ENCODE measurements at places on chromosomes 2 and 18.

DNA sequence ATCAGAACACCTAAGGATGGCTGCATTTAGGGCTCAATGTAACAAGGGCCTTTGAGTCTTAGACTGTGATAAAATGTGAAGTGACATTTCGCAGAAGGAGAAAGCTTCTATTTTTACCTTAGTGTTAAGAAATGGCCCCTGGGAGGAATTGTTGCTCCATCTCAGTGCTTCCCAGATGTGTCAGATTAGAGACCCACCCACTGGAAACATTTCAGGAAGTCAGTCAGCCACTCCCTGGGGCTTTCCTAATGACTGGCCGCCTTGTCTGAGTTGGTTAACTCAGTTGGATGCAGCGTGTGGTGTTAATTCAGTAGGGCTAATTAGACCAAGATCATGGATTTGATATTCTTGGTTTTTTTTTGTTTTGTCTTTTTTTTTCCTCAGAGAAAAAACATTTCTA is 355.9 kb downstream of the PIK3C3 start:
- DNase-seq: no peak

- DNase-seq: no peak
Measured at GRCh38 chr2:150621526-150622213, 134.2 kb upstream of the RND3 start.

DNA sequence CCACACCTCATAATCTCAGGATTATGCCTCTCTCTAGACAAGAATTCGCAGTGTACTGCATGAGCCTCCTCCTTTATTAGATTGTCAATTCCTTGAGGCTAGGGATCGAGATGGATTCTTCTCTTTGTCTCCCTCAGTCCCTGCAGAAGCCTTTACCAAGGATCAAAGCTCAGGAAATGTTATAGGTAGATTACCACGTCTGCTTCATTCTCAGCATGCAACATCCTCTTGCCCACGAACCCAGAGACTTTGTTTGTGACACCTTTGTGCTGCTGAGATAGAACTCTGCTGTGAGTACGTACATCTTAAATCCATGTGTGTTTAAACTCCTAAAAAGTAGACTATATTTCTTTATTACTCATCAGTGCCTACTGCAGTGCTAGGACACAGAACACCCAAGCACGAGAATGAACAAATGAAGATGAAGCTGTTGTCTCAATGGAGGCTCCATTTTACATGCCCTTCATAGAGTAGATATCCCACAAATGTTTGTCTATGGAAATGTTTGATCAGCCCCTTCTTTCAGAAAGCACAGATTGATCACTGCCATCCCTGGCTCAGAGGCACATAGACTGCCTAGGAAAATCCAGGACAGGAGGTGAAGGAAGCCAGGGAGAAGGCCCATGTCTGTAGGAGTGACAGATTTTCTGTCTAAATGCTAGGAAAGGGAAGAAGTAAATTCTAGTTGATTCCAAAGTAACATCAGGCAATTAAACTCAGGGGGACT is 98.8 kb upstream of the KLHL29 start:
- no peak for DNase-seq

DNA sequence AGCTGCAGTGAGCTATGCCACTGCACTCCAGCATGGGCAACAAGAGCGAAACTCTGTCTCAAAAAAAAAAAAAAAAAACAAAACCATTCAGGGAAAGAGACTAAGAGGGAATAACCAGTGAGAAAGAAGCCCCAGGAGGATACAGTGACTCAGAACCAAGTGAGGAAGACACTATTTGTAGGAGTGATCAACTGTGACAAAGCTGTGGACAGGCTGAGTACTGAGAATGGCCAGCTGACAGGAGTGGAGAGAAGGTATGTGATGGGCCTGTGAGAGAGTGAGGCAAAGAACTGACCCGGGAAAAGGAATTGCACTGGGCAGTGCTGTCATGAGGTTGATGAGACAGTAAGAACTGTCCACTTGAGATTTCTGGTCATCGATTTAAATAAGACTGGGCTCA is 6.7 kb upstream of the LCT start:
- DNase-seq: no peak

GRCh38 chr2:216694082-216694825 is 1.1 kb downstream of the IGFBP5 start:
- DNase-seq: no peak

DNA sequence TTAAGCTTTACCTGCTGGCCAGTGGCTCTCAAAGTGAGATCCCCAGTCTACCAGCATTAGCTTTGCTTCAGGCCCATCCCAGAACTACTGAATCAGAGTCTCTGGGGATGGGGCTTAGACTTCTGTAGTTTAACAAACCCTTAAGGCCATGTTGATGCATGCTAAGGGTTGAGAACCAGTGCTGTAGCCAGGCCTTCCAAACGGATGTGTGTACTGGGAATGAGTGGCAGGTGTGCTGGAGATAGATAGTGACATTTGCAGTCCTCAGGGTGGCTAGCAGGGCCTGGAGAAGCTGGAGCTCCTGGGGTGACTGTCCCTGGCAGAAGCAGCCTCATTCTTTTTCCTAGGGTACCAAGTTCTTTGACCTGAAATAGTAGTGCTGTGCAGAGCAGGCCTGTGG is 148.5 kb downstream of the PPP1R1C start:
- DNase-seq: no peak

DNA sequence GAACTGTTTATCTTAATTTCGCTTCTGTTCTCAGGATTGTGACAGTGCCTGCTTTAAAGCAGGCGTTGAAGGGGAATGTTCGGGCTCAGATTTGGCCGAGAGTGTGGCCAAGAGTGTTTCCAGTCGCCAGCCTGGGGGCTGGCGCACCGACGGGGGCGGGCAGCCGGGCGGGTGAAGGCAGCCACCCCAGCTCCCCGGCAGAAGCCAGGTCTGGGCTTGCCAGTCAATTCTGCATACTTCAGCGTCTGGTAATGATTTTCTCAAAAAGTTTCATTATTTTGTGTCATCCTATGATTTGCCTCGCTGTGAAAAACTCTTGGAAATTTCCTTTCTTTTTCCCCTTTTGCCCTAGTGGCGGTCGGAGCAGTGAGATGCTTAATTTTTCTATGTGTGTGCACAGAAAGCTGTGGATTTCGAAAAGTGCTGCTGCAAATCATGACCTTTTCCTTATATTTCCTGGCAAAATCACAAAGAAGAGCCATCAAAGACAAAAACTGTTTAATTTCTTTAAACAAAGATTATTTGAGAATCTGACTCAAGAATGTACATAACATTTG is 856 bp downstream of the FAM228A start:
- no peak for DNase-seq

GRCh38 chr2:16241166-16242160 is 301.1 kb downstream of the MYCN start:
- DNase-seq: no peak

- DNase-seq: no peak
Measured at GRCh38 chr2:121197369-121198091, 87.5 kb downstream of the TFCP2L1 start.

GRCh38 chr18:6598657-6599056 is 130.9 kb upstream of the ARHGAP28 start:
- no peak for DNase-seq

DNA sequence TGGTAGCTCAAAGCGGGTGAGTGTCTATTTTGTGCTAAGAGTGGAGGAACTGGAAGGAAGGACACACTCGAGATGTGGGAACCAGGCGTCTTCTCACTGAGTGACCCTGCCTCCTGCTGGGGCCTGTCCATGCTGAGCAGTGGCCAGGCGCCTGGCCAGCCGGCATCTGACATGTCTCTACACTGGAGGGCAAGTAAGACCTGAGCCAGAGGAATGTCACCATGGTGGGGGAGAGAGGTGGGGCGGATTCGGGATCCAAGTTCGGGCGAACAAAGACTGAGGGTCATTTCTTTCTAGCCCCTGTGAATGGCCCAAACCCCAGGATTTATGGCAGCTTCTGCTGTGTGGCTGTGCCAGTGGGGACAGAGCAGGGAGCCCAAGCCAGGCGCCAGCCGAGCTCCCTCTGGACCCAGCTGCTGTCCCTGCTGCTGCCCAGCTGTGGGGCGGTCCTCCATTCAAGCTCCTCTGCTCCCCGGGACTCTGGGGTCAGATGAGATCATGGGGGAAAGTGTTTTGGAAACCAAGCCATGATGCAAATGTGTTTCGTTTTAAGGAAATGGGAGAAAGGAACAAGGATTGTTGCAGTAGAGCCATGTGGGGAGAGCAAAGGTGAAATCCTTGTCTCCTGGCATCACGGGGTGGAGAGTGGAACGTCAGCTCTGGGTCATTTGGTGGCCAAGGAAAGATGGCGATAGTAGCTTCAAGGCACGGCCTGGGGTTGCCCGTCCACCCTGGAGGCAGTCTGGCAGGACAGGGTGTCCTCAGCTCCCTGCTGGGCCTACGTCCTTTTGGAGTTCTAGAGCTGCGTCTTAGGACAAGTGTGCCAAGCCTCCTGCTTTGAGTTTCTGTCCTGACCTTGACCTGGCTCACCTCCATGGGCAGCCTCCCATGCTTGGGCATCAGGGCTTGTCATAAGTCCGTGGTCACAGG is 8.1 kb downstream of the ACKR3 start:
- DNase-seq: no peak

DNA sequence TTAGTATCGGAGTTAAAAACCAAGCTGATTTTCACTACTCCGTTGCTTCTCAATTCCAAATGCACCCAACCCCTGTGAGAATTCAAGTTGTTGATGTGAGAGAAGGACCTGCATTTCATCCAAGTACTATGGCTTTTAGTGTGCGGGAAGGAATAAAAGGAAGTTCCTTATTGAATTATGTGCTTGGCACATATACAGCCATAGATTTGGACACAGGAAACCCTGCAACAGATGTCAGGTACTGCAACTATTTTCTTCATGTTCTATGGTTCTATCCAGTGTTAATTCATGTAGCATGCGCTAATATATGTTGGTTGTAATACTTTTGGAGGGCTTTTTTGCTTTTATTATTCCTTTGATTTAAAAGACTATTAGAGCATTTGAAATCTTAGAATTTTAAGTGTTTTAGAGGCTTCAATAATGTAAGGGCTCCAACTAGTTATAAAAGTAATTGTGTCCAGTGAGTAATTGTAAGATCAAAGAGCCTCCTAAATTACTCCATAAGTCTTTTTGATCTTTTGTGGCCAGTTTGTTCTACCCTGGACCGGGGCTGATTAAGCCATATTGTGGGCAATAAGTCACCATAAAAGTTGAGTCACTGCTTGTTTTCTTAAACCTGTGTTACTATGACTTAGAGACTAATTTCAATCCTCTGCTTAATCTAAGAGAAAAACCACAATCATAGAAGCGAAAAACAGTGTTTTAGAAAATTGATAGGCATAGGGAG is 22.9 kb downstream of the DSG4 start:
- DNase-seq: no peak

GRCh38 chr2:159046966-159047365 is 78.5 kb downstream of the TANC1 start:
- no peak for DNase-seq

- no peak for DNase-seq
Measured at GRCh38 chr2:2192091-2192955, 138.8 kb downstream of the MYT1L start.

DNA sequence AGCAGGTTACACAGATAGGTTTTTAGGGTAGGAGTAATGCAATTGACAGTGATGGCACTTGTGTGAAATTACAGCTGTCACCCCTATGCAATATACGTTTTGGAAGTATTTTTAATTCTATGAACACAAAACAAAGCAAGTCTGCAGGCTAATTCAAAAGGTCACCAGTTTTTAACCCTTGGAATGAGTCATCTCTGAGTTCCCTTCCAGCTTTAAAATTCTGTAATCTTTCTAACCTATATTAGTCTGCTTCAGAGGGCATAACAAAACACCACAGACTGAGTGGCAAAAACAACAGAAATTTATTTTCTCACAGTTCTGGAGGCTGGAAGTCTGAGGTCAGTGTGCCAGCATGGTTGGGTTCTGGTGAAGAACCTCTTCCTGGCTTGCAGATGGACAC is 596.9 kb upstream of the HNMT start:
- no peak for DNase-seq

- no peak for DNase-seq
Measured at GRCh38 chr2:158966312-158966711, 2.1 kb upstream of the TANC1 start.

GRCh38 chr2:851680-852079 is 99.0 kb upstream of the SNTG2 start:
- DNase-seq: no peak

- DNase-seq: no peak
Measured at GRCh38 chr2:205758500-205758899, 76.2 kb downstream of the NRP2 start.

GRCh38 chr2:3279236-3279960 is 98.2 kb downstream of the EIPR1 start:
- no peak for DNase-seq

GRCh38 chr2:86510436-86510933 is 52.8 kb downstream of the CHMP3 start:
- DNase-seq: no peak

DNA sequence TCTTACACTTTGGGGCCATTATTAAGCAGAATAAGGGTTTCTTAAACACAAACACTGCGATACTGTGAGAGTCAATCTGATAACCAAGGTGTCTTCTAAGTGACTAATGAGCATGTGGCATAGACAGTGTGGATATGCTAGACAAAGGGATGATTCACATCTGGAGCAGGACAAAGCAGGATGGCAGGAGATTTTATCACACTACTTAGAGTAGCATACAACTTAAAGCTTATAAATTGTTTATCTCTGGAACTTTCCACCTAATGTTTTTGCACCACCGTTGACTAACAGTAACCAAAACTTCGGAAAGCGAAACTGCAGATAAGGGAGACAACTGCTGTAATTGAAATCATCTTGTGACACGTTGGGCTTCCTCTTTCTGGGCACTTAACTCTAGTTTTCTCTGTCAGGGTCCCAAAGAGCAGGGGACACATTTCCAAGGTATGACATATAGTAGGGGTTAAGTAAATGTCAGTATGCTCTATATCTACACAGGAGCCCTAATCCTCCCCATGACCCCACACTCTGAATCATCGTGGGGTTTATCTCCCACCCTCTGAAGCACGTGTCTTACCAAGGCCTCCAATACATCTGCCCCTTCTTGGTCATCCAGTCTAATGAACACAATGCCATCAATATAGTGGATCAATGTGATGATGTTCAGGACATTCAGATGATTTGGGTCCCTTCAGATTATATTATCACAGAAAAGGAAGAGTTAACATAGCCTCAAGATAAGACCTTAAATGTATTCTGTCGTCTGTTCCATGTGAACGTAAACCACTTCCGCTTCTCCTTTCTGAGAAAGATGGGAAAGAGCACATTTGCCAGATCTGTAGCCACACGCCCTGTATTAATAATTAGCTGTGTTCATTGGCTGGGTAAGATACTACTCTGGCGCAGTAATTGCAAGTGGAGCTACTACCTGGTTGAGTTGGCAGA is 78.7 kb downstream of the FTCDNL1 start:
- DNase-seq: no peak

DNA sequence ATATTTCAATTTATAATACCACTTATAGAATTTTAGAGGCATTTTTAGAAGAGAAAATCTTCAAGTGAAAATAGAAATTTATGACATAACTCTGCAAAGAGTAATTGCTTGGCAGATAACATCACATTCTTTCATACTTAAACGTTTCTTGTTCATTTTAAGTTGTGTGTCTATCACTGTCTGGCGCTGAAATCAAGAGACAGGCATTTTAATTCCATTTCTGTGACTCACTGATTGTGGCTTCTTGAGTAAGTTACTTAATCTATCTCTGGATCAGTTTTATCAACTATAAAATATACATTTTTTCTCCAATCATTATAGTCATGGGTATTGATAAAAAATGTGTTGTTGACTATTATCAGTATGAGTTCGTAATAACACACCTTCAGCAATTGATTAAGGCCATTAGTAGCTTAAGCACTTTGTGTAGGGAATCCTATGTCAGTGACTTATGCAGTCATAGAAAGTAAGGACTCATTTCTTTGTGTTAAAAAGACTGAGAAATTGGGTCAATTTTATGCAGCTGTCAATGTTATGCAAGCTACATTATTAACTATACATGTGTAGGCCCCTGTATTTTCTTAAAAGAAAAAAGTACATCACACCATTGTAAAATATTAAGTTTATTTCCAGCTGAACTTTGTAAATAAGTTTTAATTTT is 497.3 kb downstream of the CCDC85A start:
- DNase-seq: no peak

Measured in activated CD8-positive, alpha-beta memory T cell treated with anti-CD3 and anti-CD28 coated beads for 1 hour (primary cell).